ENCODE measurements at places on chromosomes 1 and 21.

DNA sequence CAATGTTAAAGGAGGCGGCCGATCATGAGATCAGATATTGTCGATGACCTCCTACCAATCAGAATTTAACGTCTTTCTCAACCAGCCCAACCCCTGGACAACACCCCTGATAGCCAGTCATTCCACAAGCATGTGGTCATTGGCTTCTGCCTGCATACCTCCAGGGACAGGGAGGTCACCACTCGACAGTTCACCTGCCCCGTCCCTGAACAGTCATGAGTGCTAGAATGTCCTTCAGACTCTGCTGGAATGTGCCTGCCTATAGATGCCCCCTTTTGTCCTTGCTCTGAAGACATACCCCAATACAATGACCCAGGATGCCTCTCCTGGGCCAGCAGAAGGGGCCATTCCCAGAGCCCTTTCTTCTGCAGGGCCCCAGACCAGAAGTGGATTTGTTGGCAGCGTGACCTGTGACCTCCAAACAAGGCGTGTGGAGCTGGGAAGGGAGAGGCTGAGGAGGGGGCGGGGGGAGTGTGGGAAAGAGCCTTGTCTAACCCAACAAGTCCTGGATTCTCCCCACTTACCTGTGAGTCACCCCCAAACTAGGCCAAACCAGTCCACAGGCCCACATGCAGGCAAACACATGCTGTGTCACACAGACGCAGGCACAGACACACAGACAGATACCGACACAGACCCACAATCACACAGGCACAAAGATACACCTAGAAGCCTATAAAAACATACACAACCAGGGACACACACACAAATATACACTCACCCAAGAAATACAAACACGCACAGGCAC, 2.2 kb downstream of the CRYBG2 start:
- no peak for DNase-seq

GRCh38 chr1:222247081-222247480, 300.8 kb downstream of the HHIPL2 start:
- DNase-seq = no peak

DNA sequence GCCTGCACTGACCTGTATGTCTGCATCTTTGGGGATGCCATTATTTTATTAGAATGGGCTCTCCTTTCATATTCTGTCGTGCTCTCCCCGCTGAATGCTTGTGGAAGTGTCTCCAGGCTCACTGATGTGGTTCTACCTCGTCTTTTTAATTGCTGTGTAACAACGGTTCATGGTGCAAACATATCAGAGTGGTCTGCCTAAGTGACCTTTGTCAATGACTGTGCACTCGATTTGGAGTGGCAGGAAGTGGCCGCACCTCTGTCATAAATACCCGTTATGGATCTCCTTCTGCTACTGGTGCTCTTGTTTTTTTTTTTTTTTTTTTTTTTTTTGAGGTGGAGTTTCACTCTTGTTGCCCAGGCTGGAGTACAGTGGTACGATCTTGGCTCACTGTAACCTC, 38.3 kb downstream of the SPSB1 start:
- no peak for DNase-seq

GRCh38 chr1:40020447-40021085, 20.0 kb upstream of the CAP1 start:
- DNase-seq = no peak

GRCh38 chr1:60903591-60903990, 178.8 kb upstream of the NFIA start:
- no peak for DNase-seq

GRCh38 chr1:164265232-164265631, 293.8 kb upstream of the PBX1 start:
- DNase-seq = no peak

DNA sequence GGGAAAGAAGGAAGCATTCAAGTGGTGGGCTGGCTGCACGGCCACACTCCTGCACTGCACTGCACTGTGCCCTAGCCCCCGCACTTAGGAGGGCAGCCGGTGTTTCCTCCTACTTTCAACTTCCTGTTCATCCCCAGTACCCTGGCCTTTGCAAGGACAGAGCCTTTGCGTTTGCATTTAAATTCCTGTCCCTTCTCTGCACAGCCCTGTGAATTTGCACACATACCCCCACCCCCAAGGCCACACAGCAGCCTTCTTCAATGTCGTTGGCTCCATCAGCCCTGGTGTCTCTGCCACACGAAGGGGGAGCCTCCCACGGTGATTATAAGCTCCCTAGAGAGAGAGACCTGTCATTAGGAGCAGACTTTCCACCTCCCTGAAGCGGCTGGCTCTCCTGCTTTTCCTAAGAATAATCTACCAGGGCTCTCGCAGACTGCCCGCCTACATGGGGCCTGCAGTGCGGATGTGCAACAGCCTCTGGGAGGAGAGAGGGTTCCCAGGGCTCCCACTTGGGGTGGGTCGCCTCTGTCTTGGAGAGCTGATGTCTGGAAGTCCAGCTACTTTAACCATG, 13.2 kb upstream of the SLC45A3 start:
- DNase-seq = no peak

GRCh38 chr1:230326971-230327891, 98.9 kb downstream of the PGBD5 start:
- no peak for DNase-seq

DNA sequence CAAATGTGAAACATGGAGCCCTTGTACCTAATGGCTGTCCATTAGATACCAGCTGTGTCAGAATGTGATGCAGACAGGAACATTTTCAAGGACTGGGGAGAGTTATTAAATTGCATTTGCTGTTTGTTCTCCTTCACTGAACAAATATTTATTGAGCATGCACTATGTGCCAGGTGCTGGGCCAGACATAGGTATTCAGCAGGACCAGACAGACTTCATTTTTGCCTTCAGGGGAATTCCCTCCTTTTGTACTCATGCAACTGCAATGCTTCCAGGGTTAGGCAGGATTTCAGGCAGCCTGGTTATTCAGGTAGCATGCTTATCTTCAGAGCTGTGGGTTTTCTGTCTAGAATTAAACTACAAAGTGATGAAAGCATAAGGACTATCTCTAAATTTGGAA, 64.2 kb upstream of the SMYD2 start:
- DNase-seq = no peak

DNA sequence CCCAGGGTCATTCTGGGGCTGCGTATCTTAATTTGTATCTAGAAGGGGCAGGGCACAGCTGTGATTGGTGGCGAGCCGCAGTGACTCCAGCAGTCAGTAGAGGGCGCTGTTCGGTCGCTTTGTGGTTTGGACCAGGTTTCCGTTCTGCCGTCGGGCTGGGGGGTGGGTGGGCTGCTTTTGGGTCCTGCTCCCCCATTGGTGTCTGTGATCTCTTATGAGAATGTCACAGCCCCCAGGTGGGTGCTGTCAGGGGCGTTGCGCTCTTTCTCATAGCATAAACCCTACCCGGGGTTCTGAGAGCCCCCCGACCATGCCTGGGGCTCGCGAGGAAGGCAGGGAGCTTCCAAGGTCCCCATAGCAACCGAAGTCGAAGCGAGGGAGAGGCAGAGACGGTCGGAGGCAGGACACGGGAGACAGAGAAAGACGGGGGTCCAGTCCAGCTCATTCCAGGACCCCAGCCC, 5.4 kb downstream of the TFF3 start:
- DNase-seq = peak; percentile 85

DNA sequence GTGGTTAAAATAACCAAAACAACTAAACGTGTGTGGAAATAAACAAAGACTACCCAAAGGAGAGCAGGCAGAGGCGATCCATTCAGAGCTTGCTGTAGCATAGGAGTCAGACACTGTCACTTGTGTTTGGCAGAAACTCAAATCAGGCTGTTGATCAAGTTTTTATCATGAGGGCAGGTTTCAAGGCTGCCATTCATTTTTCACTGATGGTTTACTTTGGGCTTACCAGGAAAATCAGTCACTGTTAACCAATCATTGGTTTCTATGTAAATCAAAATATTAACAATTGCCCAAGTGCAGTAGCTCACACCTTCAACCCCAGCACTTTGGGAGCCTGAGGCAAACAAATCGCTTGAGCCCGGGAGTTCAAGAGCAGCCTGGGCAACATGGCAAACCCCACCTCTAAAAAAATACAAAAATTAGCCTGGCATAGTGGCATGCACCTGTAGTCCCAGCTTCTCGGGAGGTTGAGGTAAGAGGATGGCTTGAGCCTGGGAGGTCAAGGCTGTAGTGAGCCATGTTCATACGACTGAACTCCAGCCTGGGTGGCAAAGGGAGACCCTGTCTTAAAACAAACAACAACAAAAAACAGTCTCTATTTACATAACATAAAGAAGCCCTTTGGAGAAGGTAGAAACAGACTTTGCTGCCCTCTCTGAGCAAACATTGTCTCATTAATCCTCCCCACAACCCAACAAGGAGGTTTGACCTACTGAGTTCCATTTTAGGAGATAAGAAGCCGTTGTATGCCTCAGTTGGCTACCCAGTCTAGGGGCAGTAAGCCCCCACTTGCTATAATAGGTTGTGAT, 21.1 kb upstream of the ETS2 start:
- DNase-seq = no peak

GRCh38 chr1:243407284-243408018, 151.6 kb downstream of the SDCCAG8 start:
- DNase-seq = no peak

DNA sequence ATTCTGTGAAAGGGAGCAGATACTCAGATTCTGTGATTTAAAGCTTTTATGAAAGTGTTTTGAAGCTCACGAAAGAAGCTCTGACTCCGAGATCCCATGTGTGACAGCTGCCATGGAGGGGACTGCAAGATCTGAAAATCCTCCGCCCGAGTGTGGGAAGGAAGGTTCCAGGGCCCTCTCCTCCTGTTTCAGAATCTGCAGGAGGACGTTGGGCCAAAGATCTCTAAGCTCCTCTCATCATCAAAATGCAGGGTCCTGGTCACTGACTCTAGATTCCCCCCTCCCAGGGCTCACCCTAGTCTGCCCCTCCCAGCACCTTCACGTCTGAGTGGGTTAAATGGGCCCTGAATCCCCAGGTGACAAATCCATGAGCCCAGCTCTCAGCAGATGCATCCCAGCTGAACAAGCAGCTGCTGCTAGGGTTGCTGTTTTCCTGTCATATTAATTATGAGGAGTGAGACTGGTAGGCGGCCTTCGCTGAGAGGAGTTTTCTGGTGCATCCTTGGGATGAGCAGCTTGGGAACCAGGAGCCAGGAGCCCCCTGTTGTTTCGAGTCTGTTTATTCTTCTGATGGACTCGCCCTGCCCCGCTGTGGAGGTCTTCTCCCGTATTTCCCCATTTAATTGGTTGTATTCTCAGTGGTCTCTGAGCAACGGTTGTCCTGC, 402.0 kb downstream of the MATN1 start:
- DNase-seq = no peak

GRCh38 chr21:30057108-30057507, 109.5 kb downstream of the CLDN17 start:
- DNase-seq = no peak

DNA sequence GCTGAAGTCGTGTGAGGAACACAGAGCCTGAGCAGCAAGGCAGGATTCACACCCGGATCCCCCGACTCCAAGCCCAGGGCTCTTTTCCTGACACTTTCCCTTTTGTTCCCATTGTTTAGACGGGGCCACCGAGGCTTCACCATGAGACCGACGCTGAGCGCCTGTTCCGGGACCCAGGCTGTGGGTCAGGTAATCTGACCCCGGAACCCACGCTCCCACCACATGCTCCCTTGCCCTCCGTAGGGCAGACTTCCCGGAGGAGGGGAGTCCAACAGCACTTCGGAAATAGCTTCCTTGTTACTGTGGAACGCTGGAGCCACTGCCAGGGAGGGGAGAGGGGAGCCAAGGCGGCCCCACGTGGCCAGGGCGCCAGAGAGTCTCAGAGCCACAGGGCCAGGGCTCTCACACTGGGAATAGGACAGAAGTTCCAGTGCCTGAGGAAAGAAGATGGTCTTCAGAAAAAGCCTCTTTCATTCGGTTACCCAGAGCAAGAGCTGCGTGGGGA, 18.4 kb downstream of the RUNX3 start:
- DNase-seq = no peak

DNA sequence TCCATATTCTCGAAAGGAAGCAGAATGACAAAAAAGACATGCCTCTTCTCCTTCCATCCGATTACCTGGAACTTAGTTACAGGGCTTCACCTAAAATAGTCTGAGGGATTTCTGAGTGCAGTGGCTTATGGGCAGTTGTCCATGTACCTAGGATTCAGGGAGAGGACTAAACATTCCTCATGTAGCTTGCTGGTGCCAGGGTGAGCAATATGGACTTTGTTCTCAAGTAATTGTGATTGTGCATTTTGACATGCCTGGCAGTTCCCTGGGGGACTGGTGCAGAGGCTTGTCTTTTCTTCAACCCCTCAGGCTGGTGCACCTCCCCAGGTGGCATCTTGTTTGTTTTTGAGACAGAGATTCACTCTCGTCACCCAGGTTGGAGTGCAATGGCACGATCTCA, 6.1 kb upstream of the PSEN2 start:
- no peak for DNase-seq

All from WTC11 (cell line).